Sigmoid colon (tissue), 7 donors: ENCODE measurements at places on chromosomes 7 and 10. TPM values are rescaled to one million over a fixed set of nuclear protein-coding genes. Genes with fewer than 3 reads are reported as not detected.

ZNF777 gene
- 5.7 TPM for total RNA-seq

GALNT17 gene
- total RNA-seq = 45.4 TPM

PPP1R3A gene
- total RNA-seq = not detected

GIMAP8 gene
- total RNA-seq = 7.2 TPM

ANXA8 gene
- total RNA-seq = 0.36 TPM

CRCP gene
- total RNA-seq = 24.1 TPM

DNA sequence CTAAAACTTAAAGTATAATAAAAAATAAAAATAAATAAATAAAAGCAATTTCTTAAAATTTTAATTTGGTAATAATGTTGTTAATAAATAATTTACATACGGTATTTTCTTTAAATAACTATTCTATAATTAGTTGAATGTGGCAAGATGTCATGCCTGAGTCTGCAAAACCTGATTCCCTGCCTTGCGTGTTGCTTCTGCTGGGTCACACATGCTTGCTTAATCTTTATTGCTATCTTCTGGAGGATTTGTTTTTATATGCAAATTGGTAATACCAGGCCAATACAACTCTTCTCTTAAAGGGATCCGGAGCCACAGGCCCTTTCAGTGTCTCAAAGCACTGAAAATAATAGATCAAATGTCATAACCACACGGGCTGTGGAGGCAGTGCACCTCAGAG is 59.4 kb upstream of the ABCB5 start:
- H3K4me3 ChIP-seq = no peak overlapping the region
- H3K27ac ChIP-seq = no peak overlapping the region
- no peak for DNase-seq
- no peaks in the 10 kb centered on the region for H3K36me3 ChIP-seq
- no peaks in the 10 kb centered on the region for H3K27me3 ChIP-seq

DNA sequence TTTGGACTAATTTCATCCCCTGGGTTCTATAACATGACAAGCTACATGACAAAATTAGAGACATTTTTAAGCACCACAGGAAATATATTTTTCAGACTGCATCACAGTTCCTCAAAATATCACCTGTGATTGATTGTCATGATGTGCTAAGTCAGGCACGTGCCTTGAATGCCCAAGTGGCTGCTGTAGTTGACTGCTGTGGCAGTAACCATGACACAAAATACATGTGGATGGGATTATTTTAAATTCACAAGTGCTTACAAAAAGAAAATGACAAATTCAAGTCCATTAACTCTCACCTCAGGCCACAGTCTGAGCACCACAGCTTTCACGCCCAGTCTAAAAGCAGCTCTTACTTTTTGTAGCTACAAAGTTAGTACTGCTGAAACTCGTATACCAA is 45.5 kb downstream of the TNPO3 start:
- H3K27ac ChIP-seq = no peak overlapping the region
- H3K36me3 ChIP-seq = no peaks in the 10 kb centered on the region
- H3K4me1 ChIP-seq = no peaks in the 10 kb centered on the region
- no peaks in the 10 kb centered on the region for H3K27me3 ChIP-seq
- DNase-seq = no peak
- no peak overlapping the region for H3K4me3 ChIP-seq

DNA sequence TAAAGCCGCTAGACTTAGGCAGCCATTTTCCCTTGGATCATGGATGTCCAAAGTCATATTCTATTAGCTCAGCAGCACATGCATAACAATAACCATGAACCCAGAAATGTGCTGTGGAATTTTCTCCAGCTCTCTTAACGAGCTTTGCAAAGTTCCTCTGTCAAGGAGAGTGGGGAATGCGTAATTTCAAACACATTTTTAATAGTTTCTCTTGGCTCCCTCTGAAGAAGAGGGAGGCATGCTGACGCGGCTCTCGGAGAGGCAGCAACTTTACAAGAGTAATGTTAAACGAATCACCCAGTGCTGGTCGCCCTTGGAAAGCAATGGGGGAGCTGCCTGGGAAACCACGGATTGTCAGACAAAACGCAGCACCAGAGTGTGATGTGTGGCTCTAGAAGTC is 114.8 kb downstream of the RAB18 start:
- no peaks in the 10 kb centered on the region for H3K27me3 ChIP-seq
- no peak for DNase-seq
- H3K4me3 ChIP-seq = peak overlapping the region; percentile 4
- H3K27ac ChIP-seq = peak overlapping the region; percentile 73
- no peaks in the 10 kb centered on the region for H3K4me1 ChIP-seq

DNA sequence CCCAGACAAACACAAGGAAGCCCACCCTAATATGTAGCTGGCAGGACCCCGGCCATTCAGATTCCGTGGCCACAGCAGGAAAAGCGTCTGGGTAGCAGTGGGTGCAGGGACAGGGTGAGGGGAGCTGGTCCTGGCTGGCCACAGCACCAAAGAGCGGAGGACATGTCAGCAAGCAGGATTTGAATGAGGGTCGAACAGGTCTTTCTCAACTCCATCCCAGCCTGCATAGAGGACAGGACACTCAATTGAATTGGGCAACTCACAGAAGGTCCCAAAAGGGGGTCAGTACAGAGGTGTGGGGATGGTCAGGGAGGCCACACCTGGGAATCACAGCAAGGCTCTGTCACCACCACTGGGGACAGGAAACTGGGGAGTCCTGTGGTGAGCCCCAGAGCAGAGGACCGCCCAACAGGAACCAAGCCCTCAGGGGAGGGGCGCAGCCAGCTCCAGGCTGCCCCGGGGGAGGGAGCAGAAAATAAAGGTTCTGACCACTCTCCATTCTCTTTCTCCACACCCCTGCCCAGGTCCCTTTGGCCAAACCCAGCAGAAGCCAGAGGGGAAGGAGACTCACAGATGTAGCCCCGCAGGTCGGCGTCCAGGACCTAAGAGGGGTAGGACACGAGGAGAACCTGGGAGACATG is 108.7 kb upstream of the PPP2R2D start:
- peak; percentile 55 for DNase-seq
- no peaks in the 10 kb centered on the region for H3K4me1 ChIP-seq
- no peak overlapping the region for H3K4me3 ChIP-seq
- H3K36me3 ChIP-seq = no peaks in the 10 kb centered on the region

GRCh38 chr7:22934023-22934422 is 79.9 kb downstream of the HYCC1 start:
- H3K27me3 ChIP-seq = no peaks in the 10 kb centered on the region
- no peaks in the 10 kb centered on the region for H3K36me3 ChIP-seq
- H3K4me3 ChIP-seq = no peak overlapping the region
- no peak for DNase-seq
